ENCODE measurements at places on chromosomes 16 and 17. TPM values are rescaled to one million over a fixed set of nuclear protein-coding genes. Genes with fewer than 3 reads are reported as not detected.

Gene CFAP119
- 6.3 TPM for total RNA-seq

Gene PPP1R27
- total RNA-seq = not detected

Gene SLC5A11
- total RNA-seq = 0.17 TPM

Gene CCL5
- 477 TPM for total RNA-seq

Gene IGSF6
- total RNA-seq = 0.08 TPM

Gene PRPSAP1
- 39.4 TPM for total RNA-seq

Gene CCDC200
- 0.31 TPM for total RNA-seq

Gene CCL16
- not detected for total RNA-seq

Gene SLC22A31
- not detected for total RNA-seq

Gene MYH8
- not detected for total RNA-seq

Gene PNMT
- 0.23 TPM for total RNA-seq

Gene SNAI3
- 2.3 TPM for total RNA-seq

Gene PTGES3L
- 0.80 TPM for total RNA-seq

Gene STAC2
- total RNA-seq = not detected

Gene SLFN12L
- total RNA-seq = 42.8 TPM

Gene CA10
- total RNA-seq = not detected

Gene ABCC3
- not detected for total RNA-seq

Gene SLC35G6
- total RNA-seq = not detected

Gene KRT12
- not detected for total RNA-seq

Gene KIF1C
- 72.7 TPM for total RNA-seq

Gene TBC1D28
- total RNA-seq = not detected

Gene TBC1D3G
- total RNA-seq = not detected

Gene ZDHHC7
- total RNA-seq = 33.0 TPM

Gene SDR42E1
- total RNA-seq = 9.4 TPM

Gene CCR7
- total RNA-seq = 120 TPM

Gene KRTAP16-1
- total RNA-seq = not detected

Gene TVP23A
- not detected for total RNA-seq

Gene MPP2
- 1.7 TPM for total RNA-seq

Gene ADAD2
- total RNA-seq = 0.17 TPM

Gene CA4
- total RNA-seq = not detected

Gene CD300LB
- total RNA-seq = not detected

Gene AMZ2
- 118 TPM for total RNA-seq
